NCI-H446 (cell line): ENCODE measurements at places on chromosomes 4 and X.

DNA sequence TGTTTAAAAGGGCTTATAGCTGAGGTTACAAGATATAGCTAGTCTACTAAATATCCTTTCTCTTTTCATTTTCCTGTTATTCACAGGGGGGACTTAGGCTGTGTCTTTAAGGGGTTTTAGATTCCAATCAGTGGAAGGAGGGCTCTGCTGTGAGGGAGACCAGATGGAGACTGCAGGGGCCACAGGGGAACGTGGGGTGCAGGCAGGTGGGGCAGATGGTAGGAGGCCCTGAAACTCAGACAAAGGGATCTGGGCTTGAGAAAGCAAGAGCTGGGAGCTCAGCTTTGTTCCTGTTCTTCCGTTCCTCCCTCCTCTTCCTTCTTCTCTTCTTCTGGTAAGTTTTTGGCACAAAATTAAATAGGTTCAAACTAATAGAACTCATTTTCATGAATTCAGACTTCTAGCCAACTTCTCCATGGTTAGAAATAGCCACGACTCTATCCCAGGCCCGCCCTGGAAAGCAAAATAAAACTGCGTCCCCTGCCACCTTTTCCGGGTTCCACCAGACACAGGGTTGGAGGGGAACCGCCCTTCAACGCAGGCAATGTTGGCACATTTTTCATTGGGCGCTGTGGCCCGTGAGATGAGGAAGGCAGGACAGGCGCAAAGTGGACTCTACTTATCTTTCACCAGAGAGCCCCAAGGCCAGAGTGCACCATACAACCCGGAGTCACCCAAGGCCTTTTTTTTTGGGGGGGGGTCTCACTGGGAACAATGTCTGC lies 3.5 kb upstream of the TMSB4X start:
- no peak for DNase-seq

GRCh38 chr4:128163177-128164117 lies 102.3 kb downstream of the LARP1B start:
- DNase-seq, result no peak

- DNase-seq, result no peak
These were observed 219.8 kb downstream of the ZNF674 start for GRCh38 chrX:46325312-46325877.

DNA sequence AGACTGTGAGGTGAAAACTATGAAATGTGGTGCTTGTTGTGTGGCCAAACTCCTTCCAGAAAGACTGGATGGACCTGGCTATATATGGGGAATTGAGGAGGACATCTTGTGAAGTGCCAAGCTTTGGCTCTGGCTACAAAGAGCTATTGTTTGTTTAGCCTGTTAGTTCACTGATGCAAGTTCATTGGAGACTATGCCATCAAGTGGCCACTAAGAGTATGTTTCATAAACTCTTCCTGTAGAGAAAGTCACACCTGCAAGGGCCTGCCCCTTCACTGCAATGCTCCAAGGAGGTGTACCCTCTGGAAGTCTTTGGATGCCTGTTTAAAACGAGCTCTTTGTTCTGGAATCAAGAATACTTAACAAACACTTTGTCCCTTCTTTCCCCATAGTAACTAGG lies 382.0 kb downstream of the GABRG1 start:
- peak; percentile 10 for DNase-seq

- no peak for DNase-seq
These were observed 18.0 kb downstream of the TACC3 start for GRCh38 chr4:1739358-1739757.

DNA sequence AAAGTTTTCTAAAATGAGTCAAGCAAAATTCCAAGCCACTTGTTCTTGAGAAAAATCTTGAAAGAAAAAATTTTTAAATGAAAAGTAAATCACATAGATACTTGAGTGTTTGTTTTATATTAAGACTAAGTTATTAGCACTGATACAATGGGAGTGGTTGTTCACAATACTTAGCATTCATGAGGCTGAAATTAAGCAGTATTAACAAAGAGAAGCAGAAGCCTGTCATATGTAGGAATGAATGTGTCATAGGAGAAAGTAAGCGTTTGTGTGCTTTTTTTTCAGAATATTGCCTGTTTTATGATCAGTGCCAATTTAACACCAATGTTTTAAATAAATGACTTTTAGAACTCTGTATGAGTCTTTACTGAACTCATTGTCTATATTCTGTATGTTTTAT lies 37.6 kb downstream of the PLS3 start:
- DNase-seq, result no peak

- no peak for DNase-seq
These were observed 488.3 kb downstream of the ANKRD50 start for GRCh38 chr4:124224256-124224655.

- no peak for DNase-seq
These were observed 3.5 kb downstream of the IBSP start for GRCh38 chr4:87802858-87803257.

- DNase-seq, result no peak
These were observed 52.6 kb upstream of the PAGE1 start for GRCh38 chrX:49748211-49748956.

- DNase-seq, result no peak
These were observed 118.4 kb upstream of the MED14 start for GRCh38 chrX:40853816-40854123.

DNA sequence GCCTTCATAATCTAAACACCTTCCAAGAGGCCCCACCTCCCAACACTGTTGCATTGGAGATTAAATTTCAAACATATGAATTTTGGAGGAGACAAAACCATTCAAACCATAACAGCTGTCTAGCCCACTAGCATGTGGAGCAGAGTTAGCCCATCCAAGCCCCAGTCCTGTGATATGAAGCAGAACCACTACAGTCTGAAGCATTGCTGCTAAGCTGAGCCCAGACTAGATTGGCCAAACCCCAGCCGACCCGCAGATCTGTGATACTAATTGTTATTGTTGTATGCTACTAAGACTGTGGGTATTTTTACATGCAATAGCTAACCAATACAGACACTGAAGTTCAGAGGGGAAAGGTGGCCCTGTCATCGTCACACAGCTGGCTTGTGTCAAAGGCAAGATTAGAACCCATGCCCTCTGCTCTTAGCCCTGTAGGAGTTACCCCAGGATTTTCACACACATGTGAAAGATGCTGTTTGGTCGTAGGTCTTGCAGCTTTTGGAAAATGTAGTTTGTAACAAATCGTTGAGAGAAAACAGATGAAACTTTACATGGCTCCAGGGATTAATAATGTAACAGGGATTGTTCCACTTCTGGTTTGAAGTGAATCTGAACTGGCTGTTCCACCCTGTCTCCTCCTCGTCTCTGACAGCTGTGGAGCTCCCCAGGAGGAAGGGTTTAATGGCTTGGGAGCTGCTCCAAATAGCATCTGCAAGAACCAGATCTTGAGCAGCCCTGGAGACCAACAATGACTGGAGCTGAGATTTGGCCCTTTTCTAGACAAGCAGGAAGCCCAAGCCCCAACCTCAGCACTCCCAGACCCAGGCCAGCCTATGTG lies 517.5 kb downstream of the MID1IP1 start:
- DNase-seq, result no peak

- DNase-seq, result no peak
These were observed 99.5 kb downstream of the FBXW7 start for GRCh38 chr4:152436384-152436783.

DNA sequence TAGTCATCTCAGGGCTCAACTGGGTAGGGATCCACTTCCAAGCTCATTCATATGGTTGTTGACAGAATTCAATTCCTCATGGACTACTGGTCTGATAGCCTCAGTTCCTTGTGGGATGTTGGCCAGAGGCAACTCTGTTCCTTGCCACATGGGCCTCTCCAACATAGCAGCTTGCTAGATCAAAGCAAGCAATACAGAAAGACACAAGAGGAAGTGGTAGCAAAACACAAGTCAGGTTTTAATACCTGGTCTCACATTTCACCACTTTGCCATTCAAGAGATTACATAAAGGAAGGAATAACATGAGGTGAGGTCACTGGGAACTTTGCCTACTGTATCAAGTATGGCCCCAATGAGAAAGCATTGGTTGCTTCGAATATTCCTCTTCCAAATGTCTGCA lies 79.2 kb downstream of the PRSS12 start:
- no peak for DNase-seq

- no peak for DNase-seq
These were observed 262.6 kb downstream of the C4orf33 start for GRCh38 chr4:129358571-129358970.

DNA sequence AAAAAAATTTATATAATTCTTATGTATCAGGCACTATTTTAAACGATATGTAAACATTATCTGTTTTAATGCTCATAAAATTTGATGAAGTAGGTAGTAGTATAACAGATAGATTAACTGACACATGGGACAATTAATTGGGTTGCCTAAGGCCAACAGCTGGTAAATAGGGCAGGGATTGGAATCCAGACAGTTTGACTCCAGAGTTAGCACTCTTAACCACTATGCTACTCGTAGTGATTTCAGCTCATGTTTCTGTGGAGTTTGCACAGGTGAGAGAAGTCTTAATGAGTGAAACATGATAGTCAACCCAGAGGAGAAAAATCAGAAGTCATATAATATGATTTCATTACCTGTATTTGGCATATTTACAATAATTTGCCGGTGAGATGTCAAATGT lies 126.0 kb upstream of the WDFY3 start:
- DNase-seq, result no peak

GRCh38 chr4:184417802-184418511 lies 56.4 kb downstream of the IRF2 start:
- no peak for DNase-seq

DNA sequence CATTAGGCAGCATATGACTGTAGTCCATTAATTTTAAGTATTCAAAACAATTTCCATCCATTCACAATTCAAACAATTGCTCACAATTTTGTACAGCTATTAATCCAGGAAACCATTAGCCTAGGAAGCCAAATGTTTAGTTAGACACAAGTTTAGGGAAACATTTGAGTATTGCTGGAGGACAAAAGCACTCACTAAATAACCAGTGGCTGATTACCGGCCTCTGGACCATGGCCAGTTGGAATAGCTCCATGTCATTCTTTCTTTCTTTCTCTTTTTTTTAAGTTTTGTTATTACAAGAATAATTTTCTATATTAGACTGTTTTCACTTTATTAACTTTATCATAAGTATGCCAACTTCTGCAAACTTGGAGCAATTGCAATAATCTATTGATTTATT lies 31.3 kb downstream of the TRIML2 start:
- no peak for DNase-seq

DNA sequence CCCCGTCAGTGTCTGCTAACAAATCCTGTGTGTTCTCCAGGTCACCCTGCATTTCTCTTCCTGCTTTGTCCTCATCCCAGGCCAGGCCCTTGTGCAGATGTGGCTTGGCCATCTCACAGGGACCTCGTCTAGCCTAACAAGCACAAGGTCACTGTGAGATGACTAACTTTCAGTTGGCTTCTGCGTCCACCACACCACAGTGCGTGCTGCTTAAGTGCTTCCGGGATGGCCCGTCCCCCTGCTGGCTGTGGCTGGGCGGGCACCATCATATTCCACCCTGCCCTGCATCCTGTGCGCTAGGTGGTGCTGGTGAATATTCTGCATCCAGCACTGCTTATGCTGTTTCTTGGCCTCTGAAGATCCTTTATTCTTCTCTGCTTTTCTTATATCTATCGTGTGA lies 33.8 kb downstream of the RBBP7 start:
- no peak for DNase-seq

DNA sequence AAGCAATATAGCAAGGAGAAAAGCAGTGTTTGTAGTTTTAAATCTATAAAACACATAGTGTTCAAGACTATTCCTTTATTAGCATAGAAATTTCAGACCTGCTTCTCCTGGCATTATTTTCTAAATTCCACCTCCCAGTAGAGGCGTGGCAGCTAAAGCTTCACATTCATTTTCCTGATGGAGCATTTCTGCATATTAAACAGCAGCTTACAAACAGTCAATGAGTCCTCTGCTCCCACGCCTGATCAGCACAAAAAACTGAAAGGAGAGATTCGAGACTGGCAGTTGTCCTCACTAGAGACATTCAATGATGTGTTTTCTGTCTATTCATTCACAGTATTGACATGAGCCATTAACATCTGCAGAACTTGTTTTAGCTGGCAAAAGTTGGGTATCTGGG lies 61.4 kb downstream of the SHISA3 start:
- no peak for DNase-seq

DNA sequence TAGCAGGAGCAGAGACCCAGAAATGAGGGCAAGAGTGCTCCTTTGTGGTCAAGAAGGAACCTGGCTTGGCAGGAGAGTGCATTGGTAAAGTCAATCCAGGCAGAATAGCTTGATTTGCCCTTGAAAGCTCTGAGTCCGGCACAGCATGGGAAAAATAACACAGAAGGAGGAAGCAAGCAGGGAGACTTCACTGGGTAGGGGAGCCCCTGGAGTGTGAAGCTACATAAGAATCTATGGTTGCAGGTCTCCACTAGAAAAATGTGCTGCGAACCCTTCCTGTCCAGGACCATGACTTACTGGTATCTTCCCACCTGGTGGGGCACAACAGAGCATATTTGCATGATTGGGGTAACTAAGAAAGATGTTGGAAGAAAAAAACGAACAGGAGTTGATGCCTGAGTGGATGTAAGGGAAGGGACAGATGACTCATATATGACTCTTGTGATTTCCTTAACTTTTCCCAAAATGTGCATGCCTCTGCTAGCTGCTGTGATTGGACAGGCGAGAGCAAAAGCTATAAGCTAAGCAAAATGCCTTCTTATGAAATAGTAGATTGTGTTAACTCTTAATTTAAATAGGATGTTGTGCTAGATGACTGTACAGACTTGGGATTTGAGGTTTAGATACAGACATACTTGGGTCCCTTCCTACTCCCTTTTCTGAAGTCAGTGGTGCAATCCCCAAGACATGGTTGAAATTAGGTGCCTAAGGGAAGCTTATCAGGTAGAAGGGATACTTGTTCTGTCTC lies 3.3 kb downstream of the IL13RA1 start:
- no peak for DNase-seq

DNA sequence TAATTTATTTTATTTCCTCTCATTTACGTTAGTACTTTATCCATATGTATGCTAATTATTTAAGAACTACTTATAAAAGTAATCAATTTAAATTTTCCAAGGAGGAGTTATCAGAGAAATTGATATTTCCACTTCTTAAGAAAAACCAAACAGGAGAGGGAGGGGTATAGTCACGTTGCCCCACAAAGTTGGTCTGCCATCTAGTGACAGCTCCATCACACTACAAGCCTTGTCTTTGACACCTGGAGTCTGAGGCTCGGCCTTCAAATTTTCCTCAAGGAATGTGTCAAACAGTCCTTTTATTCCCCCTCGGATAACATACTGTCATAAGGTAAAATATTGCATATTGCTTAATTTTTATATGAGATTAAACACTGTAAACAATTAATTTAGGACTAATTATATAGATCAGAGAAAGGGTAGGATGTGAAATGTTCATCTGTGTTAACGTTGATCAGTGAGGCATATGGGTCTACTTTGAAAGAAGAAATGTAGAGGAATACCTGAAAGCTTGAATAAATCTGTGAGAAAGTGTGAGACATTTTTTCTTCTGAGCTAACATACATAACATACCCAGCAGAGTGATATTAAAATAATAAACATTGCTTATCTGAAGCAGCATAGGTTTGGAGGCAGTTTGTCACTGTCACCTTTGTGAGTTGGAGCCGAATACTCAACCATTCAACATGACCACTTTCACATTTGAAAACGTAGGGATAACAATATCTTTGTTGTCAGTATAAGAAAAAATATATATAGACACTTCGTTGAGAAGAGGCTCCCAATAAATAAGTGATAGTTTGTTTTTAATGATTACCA lies 114.4 kb downstream of the GLRA3 start:
- DNase-seq, result peak; percentile 36

GRCh38 chrX:110514509-110514908 lies 155.9 kb downstream of the RTL9 start:
- no peak for DNase-seq
